ENCODE measurements at places on chromosomes 16 and 17. TPM values are rescaled to one million over a fixed set of nuclear protein-coding genes. Genes with fewer than 3 reads are reported as not detected.
A peak's percentile ranks its signal among the peaks of the same experiment; 100 is the strongest.

- DNase-seq, result no peak
Measured at GRCh38 chr16:23959752-23960072, 123.9 kb downstream of the PRKCB start.

- DNase-seq, result no peak
Measured at GRCh38 chr17:76981545-76982295, 113.5 kb downstream of the MGAT5B start.

DNA sequence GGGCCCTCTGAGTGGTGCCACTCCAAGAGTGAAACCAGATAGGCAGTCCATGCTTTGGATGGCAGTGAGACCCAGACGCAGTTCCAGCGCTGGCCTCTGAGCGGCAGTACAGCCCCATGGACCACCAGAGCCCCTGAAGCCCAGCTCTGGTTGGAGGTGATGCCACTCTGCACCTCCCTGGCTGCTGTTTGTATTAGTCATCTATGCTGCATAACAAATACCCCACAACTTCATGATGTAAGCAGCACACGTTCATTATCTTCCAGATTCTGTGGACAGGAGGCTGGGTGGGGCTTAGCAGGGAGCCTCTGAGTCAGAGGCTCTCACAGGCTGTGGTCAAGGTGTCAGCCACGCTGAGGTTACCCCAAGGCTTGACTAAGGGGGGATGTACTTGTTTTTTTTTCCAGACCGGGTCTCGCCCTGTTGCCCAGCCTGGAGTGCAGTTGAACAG is 5.1 kb upstream of the NME4 start:
- peak; percentile 45 for DNase-seq

DNA sequence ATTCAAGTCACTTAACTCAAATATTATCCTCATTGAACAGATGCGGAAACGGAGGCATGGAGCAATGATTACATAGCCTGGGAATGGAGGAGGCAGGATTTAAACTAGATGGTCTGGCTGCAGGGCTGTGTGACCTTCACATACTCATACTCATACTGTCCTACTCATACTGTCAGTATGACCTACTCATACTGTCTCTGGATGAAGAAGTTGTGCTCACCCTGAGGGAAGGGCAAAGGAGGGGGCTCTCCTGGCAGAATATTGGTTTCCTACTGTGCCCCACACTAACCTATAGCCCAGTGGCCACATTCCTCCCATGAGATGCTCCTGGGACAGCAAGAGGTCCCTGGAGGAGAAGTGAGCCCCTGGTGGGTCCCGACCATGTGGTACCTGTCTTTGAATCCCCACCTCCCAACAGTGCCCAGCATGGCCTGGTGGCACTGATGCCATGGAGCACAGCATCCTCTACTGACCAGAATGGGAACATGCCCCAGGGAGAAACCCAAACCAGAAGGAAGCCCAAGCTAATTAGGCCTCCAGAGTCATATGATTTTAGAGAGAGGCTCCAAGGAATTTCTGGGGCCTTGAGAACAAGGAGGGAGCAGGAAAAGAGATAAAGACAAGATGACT is 197.3 kb upstream of the SDK2 start:
- DNase-seq, result no peak

Gene CA4
- total RNA-seq, result 2.3 TPM

Gene MT4
- not detected for total RNA-seq

Gene CCL17
- not detected for total RNA-seq

All from dermis microvascular lymphatic vessel endothelial cell (primary cell).